ENCODE measurements at places on chromosomes 13 and 19.

- DNase-seq, result no peak
Measured at GRCh38 chr13:105200181-105200580, 1335.3 kb downstream of the EFNB2 start.

- DNase-seq, result no peak
Measured at GRCh38 chr13:95403349-95404140, 102.3 kb upstream of the ABCC4 start.

DNA sequence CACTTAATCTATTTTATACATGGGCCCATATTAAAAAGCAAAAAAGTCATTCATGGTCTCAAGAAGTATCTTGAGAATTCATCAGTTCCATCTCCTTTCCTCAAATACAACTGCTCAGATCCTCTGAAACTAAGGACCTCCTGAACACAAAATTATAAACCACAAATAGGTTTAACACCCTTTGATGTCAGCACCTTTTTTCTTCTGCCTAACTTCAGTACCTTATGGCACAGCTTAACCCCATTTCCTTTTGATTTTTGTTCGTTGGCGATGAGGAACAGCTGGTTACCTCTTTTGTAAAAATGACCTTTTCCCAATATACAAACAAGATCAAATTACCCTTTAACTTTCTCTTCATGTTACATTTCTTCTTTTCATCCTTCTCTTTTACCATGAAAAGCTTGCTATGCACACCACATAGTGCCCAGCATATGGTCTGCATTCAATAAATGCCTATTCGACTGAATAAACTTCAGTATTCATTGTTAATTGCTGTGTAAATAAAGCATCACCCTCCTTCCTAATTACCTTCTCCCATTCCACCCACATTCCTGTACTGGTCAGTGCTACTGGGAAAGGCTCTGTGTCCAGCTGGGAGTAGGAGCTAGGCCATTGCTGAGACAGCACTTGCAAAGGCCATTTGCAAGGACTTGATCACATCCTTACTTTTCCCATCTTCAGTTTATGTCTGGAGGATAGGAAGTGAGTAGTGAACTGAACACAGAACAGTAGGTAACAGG is 317.9 kb downstream of the SHISA2 start:
- no peak for DNase-seq

DNA sequence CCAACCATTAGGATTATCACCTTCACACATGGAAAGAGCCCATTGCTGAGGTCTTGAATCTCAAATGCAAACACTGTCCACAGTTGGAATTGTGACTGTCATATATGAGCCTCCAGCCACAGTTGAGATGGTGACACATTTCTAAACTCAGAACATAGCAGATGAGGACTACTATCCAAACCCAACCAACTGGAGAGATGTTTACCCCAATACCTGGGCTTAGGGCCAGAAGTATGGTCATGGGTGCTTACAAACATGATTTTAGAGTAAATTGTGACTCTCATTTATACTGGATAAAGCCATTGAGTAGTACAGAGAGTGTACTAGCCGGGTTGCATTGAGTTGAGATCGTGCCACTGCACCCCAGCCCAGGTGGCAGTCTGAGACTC is 14.0 kb upstream of the ZNF681 start:
- no peak for DNase-seq

DNA sequence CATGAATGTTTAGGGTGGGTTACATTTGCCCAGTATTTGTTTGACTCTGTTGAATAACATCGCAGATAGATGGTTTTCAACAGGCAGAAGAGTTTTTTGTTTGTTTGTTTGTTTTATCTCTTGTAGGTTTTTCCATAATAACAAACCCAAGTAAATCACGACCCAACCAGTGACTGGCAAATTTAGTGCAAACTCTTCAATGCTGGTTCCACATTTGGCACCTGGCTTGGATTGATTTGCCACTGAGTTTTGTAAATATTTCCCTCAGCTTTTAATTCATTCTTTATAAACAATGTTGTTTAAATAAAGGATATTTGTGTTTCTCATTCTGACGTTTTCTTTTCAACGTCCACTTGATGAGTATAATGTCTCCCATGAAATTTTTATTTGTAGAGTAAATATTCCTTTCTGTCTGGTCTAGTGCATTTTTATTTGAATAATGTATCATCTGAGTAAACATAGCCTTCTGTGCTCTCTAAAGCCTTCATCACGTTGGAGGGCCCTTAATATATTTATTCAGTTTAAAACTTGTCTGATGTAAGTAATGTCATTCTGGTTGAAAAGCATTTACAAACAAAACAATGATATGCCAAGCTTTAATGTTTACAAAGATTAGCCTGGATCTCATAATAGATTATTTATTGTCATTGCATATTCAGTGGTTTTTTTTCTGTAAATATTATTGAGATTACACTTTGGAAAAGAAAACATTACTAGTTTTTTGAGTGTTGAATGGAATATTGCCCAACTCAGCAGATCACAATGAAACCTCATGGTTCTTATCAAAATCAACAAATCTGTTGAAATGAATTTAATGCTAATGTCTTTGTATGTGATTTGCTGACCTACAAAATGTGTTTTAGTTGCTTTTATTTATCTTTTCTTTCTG is 90.4 kb upstream of the PEG3 start:
- no peak for DNase-seq

- no peak for DNase-seq
Measured at GRCh38 chr13:110593430-110594130, 21.8 kb upstream of the NAXD start.

DNA sequence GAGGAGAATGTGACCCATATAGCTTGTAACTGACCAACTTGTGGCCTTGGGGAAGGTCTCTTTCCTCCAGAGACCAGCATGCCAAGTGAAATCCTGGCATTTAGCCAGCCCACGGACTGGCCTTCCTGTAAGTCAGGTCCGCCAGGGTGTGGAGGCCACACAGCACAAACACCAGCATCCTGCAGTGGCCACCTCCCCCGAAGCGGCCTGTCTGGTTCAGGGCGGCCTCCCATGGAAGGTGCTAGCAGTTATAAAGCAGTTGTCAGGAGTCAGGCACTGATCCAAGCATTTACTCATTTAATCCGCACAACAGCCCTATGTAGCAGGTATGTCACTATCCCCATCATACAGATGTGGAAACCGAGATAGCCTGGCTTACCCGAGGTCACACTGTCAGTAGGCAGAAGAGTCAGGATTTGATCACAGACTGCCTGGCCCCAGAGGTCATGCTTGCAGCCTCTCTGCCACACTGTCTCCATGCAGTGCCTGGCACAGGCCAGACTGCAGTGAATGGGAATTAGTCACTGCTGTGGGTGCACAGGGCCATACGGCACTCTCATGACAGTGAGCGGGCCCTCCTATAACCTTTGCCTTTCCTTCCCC is 36.7 kb downstream of the CAPN12 start:
- no peak for DNase-seq

DNA sequence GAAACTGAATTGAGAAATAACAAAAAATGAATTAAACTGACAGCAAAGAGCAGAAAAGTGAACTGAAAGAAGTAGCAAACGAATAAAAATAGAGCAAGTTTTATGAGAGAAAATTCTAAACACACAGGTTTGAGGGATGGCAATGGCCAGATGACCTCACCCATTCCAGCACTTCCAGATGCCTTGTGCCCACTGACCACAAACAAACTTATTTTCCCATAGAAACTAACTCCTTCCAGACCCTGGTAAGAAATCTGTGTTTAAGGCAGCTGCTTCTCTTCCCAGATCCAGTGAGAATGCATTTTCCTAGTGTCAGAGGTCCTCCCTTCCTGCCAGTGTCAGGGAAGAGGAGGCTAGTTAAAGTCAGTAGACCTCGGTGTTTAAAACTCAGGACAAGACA is 51.7 kb downstream of the RXFP2 start:
- no peak for DNase-seq

- no peak for DNase-seq
Measured at GRCh38 chr19:29795461-29796172, 16.2 kb upstream of the CCNE1 start.

DNA sequence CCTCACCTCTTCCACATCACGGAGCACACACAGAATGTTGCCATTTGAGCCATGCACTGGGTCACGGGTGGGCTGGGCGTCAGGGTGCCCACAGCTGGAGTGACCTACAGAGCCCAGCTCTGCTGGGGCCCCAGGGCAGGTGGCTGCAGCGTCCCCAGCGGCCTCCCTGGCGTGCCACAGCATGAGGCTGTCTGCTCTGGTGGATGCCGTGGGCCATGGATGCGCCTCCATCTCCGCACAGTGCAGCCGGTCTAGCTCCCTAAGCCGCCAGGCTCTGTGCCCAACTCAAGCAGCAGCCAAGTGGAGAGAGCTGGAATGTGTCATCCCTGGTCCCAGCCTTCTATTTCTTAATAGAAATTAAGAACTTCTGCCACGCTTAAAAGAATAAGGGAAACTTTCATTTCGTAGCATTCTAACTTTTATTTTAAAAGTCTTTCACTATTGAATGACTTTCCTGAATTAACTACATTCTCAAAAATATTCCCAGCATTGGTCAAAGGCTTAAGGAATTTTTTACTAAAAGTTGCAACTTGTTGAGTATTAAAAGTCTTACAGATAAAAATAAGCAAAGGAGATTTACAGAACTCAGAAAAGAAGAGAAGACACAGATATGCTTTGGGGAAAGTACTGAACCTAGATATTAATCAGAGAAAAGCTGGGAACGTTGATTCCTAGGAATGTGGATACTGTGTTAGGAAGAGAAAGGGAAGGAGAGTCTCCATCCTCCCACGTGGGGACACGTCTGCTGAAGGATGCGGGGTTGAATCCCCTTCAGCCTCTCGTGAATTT is 59.3 kb downstream of the ATP11A start:
- no peak for DNase-seq

DNA sequence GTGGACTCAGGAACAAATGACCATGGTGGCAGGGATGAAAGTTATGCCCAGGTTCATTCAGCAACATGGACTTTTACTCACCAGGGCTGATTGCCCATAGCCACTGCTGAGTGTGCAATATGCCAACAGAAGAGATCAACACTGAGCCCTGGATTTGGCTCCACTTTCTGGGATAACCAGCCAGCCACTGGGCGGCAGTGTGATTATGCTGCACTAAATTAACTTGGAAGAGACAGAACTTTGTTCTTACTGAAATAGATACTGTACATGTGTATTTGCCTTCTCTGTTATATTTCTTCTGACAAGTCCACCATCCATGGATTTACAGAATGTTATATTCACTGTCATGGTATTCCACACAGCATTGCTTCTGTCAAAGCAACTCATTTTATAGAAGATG is 257.4 kb downstream of the TDRD3 start:
- no peak for DNase-seq
